ENCODE measurements at places on chromosomes 7 and 10.

- DNase-seq: peak; percentile 29
Measured at GRCh38 chr7:25180946-25181345, 47.3 kb downstream of the NPVF start.

- DNase-seq: no peak
Measured at GRCh38 chr10:129471447-129472175, 4.6 kb downstream of the MGMT start.

DNA sequence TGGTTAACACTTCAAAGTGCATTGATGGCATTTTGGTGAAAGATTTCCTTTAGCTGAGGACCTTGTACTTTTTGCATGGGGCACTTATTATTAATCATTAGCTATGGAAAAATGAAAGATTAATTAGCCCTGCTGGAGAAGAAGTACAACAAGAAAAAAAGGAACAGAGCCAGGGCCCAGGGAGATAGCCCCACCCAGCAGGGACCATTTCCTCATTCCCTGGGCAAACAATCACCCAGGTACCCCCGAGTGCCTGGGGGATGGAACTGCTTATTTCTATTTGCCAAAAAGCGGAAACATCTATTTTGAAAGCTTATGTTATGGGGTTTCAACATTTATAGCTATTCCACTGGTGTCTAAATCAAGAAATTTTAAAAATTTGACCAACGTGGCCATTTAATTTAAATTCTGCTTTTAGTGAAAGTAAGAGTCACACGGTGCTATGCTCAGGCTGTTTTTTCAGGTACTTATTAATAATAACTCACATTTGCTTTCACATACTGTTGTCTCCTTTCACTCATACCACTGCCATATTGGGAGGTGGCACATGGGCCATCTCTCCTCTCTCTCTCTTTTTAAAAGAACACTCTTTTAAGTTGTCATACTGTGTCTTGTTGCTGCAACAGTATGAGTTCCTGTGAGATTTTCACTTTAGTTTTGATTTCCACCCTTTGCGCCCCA, 143.6 kb upstream of the KIF5B start:
- no peak for DNase-seq

- peak; percentile 16 for DNase-seq
Measured at GRCh38 chr7:85061456-85061855, 125.4 kb downstream of the SEMA3D start.

DNA sequence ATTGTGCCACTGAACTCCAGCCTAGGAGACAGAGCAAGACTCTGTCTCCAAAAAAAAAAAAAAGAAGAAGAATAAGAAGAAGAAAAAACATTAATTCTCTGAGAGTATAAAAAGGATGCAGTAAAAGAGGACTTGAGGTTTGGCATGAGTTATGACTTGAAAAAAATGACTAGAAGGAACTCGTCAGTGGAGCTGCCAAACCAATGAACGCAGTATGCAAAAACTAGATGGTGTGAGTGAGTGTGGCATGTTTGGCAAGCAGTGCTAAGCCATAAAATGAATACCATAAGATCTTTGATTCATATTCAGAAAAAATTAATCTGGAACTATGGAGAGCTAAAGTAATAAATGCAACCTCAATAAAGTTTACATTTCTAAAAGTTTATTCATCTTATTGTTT, 68.6 kb upstream of the MEOX2 start:
- DNase-seq: peak; percentile 78

DNA sequence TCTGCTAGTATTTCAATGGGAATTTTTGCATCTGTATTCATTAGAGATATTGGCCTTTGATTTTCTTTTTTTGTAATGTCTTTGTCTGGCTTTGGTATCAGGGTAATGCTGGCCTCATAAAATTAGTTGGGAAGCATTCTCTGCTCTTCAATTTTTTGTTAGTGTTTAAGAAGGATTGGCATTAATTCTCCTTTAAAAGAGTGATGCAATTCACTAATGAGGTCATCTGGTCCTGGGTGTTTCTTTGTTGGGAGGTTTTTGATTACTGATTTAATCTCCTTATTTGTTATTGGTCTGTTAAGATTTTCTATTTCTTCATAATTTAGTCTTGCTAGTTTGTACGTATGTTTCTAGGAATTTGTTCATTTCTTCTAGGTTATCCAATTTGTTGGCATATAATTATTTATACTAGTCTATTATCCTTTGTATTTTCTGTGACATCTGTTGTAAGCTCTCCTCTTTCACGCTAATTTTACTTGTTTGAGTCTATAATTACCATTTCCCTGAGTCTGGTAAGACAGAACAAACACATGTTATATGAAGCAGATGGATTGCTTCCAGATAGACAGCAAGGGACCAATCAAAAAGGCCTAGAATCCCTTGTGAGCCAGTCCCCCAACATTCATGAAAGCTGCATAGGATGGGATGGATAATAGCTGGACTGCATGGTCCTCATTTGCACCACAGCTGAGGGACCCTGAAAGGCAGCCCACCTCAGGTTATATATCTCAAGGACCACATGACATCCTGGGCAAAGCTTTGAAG, 54.4 kb downstream of the MTPAP start:
- peak; percentile 6 for DNase-seq

DNA sequence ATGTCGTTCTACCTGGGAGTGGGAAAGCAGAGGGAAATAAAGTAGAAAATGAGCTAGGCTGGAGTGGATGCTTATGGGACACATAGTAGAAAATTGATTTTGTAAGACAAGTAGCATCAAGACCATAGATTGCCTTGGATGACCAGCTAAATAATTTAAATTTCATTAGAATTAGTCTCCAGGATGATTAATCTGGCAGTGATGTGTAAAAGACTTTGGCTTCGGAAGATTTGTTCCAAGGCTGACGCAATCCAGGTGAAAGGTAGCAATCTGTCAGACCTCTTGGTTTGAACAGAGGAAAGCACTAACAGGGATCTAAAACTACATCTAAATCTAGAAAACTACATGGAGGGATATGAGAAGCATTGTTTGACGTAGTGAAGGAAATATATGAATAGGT, 236.5 kb downstream of the ARL4A start:
- DNase-seq: peak; percentile 69

- no peak for DNase-seq
Measured at GRCh38 chr7:96216373-96216772, 105.5 kb downstream of the SLC25A13 start.

DNA sequence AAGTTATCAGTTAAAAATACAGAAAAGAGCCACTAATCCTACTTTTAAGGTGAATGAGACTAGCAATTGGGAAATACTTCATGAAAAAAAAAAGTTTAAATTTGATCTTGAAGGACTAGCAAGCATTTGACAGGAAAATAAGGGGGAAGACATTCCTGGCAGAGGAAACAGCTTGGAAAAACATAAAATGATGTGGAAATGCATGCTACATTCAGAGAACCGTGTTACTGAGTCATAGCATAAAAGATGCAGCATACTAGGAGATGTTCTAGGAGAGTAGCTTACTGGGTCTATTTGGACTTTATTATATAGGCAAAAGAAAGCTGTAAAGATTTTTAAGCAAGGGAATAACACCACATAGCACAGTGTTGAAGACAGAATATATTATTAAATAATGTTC, 108.6 kb upstream of the COL1A2 start:
- DNase-seq: peak; percentile 46

GRCh38 chr10:60760711-60761210, 17.5 kb upstream of the CDK1 start:
- no peak for DNase-seq

GRCh38 chr7:158617737-158618128, 30.1 kb upstream of the PTPRN2 start:
- peak; percentile 21 for DNase-seq

DNA sequence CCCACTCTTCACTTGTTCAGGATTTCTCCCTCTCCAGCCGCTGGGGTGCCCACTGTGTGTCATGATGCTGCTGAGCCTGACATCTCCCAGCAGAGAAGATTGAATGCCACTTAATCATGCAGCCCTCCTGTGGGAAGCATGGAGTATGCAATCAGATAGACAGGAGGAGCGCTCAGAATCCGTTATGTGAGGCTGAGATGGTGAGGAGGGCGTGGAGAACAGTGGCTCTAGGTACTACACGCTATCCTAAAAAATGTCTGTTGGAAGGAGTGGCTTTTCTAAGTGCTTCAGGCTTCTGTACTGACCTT, 334.3 kb downstream of the LRMDA start:
- no peak for DNase-seq

DNA sequence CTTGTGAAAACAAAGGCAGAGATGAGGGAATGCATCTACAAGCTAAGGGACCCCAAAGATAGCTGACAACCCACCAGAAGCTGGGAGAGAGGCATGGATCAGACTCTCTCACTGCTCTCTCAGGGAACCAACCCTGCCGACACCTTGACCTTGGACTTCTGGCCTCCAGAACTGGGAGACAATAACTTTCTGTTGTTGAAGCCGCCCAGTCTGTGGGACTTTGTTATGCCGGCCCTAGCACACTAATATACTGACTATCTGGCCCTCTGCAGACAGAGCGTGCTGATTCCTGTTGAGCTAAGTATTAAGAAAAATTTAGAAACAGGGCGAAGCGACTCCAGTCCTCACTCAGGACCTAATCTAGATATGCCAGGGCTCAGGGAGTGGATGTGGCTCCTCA, 144.3 kb upstream of the TCF7L2 start:
- no peak for DNase-seq

DNA sequence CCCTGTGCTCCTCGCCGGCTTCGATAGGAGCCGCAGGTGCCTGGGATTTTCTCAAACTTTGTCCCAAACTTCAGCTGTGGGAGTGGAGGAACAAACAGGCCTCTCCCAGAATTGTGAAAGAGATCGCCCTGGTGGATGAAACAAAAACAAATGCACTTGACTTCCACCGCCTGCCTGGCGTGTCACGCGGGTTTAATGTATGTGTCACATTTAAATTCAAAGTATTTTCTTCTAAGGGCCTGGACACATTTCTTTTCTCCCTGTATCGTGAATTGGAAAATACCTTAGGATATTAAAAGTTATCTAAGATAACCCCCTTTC, 694 bp upstream of the WASL start:
- DNase-seq: peak; percentile 77

GRCh38 chr10:14086596-14086995, 244.1 kb downstream of the FRMD4A start:
- DNase-seq: peak; percentile 37

DNA sequence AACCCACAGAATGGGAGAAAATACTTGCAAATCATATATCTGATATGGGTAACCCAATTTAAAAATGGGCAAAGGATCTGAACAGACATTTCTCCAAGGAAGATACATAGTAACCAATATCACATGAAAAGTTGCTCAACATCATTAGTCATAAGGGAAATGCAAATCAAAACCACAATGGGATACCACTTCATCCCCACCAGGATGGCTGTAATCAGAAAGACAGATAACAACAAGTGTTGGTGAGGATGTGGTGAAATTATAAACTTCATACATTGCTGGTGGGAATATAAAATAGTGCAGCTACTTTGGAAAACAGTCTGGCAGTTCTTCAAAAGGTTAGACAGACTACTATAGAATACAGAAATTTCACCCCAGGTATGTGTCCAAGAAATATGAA, 19.3 kb downstream of the AOC1 start:
- peak; percentile 54 for DNase-seq

GRCh38 chr7:14071045-14071444, 81.6 kb upstream of the ETV1 start:
- DNase-seq: no peak

GRCh38 chr7:70241536-70242175, 643.4 kb downstream of the AUTS2 start:
- DNase-seq: no peak

GRCh38 chr10:64033711-64034110, 512.5 kb downstream of the REEP3 start:
- peak; percentile 1 for DNase-seq

DNA sequence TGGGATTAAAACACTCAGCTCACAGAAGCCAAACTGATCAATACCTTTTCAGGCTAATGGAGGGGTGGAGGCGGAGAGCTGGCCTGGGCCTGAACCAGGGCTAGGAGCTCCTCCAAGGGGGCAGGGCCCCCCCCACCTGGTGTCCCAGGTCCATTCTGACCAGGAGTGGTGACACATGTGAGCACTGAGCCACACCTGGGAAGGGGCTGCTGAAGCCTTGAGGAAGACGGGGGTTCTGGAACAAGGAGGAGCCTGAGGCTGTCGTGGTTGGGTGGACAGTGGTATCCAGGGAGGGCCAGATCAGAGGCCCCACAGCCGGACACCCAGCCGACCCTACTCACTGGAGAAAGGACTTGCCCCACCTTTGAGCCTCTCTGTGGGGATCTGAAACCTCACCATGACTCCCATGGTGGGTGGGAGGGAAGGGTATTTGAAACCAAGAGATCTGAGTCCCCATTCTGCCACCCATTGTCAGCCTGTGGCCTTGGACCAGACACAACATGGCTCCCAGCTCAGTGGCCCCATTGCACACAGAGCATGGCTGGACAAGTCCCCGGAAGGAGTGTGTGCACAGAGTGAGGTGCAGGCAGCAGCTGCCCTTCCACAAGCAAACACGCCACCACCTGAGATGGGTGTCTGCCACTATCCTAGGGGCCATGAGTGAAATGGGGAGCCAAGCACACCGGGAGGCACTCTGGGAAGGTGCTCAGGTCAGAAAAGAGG, 12.4 kb downstream of the TMEM273 start:
- no peak for DNase-seq

DNA sequence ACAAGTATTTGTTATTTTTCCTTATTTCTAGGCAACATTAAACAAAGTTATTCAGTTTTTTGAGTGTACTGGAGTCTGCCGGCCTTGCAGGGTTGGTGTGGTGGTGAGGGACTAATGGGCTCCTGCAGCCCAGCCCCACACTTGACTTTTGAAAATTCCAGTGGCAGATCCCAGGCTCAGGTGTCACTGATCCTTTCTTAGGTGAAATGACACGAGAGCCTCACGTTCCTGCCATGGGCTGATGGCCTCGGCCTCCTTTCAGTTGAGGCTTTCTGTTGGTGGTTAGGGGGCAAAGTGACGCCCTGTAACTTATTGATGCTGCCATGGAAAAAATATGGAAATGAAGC, 117.9 kb downstream of the NKX6-2 start:
- DNase-seq: no peak

- no peak for DNase-seq
Measured at GRCh38 chr7:158532093-158532627, 55.5 kb downstream of the PTPRN2 start.

DNA sequence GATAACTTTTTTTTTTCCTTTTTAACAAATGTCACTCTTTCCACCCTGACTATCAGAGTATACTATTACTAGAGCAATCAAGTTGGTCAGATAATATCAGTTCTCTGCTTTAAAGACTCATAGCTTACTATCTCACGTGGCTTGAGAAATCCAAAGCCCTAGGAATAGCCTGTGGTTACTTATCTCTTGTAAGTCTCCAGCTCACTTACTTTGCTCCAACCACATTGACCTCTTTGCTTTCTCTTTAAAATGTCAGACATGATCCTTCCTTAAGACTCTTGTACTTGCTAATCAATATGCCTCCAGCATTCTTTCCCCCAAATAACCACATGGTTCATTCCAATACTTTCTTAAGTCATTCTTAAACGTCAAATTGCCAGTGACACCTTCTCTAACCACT, 1292.2 kb downstream of the REEP3 start:
- DNase-seq: no peak

DNA sequence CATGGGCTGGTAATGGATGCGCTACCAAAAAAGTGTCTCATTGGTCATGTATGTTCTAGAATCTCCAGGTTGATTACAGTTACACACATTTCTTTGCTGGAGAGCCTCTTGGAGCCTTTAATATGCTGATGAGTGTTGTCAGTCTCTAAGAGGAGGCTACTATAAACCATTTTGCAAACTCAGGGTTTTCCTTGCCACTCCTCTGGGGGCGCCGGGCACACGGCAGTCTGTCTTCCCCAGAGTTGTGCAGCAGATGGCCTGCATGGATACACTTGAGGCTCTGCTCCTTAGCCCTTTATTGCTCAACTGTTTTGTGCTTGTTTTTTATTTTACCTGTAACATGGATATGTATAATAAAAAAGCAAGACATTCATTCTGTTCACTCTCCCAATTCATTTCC, 196.5 kb downstream of the ACTR3B start:
- DNase-seq: no peak
